KBM-7 (cell line): ENCODE measurements at places on chromosomes 11 and 22.
A peak's percentile ranks its signal among the peaks of the same experiment; 100 is the strongest.

- DNase-seq: no peak
These were observed 14.4 kb downstream of the DCDC1 start for GRCh38 chr11:31355131-31355530.

DNA sequence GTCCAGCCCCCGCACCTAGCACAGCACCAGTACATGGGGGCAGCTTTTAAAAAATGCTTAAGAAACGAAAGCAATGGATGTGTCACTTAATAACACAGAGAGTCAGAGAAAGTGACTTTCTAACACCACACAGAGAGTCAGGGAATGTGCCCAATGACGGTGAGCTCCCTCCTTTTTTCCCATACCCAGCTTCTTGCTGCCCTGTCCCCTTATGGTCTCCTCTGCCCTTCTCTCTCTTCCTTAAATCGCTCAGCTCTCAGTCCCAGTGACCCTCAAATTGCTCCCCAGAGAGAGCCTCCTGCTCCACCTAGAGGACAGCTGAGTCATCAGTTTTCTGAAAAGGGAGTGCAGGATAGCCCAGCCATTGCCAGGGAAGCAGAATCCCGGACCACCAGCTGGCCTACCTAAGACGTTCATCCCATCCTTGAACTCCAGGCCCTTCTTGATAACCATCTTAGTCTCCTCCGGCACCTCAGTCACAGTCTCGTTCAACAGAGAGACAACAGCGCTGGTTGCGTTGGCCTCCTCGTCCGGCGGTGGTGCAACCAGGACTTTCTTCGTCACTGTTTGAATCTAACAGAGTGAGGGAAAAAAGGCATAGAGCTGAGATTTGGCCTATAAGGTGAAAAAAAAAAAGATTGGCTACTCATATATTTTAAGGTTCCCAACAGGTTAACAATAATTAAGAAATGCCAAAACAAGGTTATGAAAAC, 113.5 kb downstream of the SLC1A2 start:
- DNase-seq: peak; percentile 47

DNA sequence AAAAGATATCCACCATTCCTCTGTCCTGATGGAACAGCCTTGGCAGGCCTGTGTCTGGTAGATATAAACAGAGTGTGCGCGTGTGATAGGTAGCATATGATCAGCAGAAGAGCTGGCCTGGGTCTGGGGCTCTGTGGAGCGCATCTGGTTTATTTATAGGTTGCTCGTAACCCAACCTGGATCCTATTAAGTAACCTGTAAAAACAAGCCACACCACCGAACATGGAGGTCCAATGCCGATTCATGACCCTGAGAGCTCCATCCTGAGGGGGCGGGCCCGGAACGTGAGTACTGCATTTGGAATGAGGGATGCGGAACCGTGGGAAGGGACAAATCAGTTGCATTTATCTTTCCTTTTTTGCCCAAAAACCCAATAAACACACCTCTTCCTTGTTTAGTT, 31.9 kb upstream of the APOL5 start:
- DNase-seq: no peak

DNA sequence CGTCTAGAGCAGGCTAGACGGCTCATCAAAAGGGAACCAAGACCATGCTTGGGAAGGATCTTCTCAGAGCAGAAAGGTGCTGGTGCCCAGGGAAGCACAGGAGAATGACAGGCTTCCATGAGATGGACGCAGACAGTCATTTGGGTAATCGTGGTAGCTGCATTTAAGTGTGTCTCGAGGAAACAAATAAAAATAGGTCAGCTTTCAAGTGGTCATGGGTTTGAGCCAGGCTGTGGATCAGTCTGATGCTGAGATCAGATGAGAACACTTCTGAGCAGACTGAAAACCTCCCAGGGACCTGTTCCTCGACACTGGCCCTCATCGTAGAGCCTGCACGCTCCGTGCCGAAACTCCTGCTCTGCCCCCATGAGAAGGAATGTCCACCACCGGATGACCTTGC, 4.7 kb downstream of the CARS1 start:
- DNase-seq: no peak

DNA sequence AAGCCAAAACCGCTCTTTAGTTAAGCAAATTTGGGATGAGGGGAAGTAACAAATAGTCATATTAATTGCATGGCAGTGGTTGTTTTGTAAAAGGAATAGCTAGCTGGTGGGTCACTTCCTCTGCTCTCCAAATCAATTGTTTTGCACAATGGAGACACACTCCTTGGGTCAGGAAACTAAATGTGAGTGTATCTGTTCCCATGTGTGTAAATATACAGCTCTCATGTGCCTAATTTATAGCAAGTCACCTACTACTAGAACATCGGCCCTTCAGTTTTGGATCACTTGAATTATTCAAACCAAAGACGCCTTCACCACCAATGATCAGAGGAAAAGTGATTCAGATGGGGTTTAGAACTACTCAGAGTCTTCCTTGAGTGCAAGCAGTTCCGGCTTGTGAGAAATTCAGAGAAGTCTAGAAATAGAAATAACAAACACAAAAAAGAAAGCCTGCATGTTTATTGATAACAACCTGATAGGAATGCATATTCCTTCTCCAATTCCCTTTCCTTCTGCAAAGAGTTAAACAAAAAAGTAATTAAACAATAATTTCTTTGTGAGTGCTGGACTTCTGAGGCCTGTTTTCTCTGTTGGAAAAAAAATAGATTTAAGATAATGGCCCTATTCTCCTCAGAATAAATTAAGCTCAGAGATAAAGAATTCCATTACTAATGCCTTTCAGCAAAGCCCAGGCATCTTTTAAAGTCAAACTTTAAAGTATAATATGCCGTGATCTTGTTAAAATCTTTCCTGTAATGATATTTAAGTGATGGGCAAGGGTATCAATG, 100.4 kb downstream of the KIRREL3 start:
- no peak for DNase-seq

DNA sequence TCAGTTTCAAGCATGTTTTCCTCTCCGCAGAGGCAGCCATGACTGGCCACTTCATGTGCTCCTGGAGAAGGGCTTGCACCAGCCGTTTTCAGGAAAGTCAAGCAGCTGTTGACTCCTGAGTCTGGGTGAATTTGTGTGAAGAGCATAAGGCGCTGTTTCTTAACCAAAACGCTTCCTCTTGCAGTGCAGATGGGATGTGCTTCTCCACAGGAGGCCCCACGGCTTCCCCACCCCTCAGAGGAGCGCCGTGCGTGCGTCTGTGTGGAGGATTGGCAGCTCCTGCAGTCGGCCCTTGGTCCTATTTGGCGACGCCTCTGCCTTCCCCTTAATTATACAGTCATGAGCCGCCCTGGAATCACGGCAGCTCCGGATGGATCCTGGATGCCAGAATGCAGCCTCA, 54.1 kb upstream of the B3GAT1 start:
- no peak for DNase-seq

GRCh38 chr11:121356357-121356756, 63.8 kb downstream of the SC5D start:
- no peak for DNase-seq

DNA sequence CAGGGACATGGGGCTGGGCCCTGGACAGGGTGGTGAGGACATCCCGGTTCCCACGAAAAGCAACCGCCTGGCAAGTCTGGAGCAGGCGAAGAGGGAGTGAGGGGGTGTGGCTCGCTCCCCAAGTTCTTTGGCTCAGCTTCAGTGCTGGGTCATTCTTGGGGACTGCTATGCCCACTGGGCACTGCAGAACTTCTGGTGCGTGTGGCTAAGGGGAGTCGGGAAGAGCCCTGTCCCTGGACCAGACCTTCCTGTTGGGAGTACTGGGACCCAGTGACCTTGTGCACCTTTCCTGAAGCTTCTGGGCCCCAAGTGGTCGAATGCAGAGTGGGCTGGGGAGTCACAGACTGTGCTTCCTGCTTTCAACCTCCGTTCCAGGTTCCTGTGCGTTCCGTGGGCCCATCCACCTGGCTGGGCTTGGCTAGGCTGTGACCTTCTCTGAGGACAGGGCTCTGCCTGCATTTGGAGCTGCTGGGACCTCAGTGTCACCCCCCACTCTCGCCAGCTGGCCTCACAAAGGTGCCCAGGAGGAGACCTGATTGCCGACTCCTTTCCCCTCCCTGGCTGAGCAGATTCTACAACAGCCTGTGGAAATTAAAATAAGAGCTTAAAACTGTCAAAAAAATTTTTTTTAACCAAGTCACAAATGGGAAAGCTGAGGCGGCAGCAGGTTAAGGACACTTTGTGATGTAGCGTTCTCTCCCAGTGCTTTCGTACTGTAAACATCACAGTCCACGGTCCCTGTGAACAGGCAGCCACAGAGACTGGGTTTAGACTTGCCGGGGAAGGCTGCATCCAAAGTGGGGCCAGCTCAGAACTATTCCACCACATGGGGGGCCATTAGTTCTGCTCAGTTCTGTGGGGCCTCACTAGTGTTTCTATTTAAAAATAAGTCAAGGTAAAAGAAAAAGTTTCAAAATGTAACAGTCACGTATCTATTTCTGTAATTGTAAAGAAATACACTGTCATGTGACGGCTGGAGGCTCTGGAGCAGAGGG, 63.8 kb upstream of the WNT7B start:
- DNase-seq: peak; percentile 43

DNA sequence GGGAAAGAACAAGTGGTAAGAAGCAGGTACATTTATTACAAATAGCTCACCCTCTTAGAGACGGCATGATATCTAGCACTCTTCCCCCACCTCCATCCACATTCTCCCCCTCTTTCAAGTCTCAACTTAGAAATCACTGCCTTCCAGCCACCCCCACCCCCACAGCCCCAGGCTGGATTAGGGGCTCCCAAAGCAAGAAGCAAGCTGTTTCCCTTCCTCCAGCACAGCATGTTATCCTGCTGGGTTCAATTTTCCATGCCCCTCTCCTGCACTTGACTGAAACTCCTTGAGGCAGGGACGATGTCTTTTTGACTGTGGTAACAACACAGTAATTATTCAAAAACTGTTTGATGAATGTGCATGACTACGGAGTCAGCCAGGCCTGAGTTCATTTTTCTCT, 350.7 kb downstream of the LARGE1 start:
- no peak for DNase-seq

DNA sequence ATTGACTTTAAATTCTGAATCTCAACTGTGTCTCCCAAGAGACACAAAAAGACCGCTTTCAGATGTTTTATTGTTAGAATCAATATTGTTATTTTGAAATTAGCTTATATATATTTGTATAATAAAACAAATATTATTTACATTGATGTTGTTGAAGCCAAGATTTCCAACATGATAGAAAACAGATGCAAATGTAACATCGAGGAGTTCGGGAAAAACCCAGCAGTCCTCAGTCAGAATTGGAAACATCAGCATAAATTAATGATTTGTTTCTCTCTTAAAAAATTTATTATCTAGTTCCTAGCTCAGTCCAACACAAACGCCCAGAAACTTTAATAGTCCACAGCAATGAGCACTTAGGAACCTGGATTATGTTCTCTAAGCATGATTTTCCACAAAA, 1330.4 kb downstream of the TBC1D22A start:
- DNase-seq: no peak

GRCh38 chr11:108242422-108242821, 19.6 kb downstream of the ATM start:
- no peak for DNase-seq

GRCh38 chr22:24444251-24444650, 16.9 kb downstream of the ADORA2A start:
- DNase-seq: no peak

GRCh38 chr22:17198170-17199002, 20.8 kb downstream of the ADA2 start:
- no peak for DNase-seq

DNA sequence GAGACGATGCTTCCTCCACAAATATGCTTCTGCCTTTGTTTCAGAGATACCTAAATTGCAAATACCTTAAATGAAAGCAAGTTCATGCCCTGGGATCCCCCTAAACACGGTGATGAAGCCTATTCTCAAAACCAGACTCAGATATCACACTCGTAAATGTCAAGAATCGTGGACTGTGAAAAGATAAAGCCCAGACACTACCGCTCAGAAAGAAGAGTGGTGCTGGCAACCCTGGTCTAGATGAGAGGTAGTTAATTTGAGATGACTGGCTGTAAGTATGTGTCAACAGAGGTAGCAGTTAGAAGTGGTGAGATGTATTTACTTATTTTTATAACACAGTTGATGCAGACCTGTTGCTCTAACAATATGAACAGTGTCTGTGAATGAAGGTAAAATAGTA, 2.5 kb downstream of the OVCH2 start:
- DNase-seq: no peak

GRCh38 chr11:35100013-35100383, 39.0 kb upstream of the CD44 start:
- DNase-seq: no peak

- DNase-seq: no peak
These were observed 245.3 kb downstream of the CTTN start for GRCh38 chr11:70643642-70644041.

GRCh38 chr22:39690881-39691605, 120.5 kb downstream of the CACNA1I start:
- DNase-seq: no peak

- DNase-seq: peak; percentile 44
These were observed 876 bp downstream of the NFRKB start for GRCh38 chr11:129894278-129895125.

GRCh38 chr22:37231406-37232139, 12.5 kb downstream of the RAC2 start:
- DNase-seq: no peak

- DNase-seq: no peak
These were observed 57.9 kb upstream of the FSHB start for GRCh38 chr11:30172883-30173311.

GRCh38 chr11:44305470-44306051, 4.4 kb downstream of the ALX4 start:
- DNase-seq: peak; percentile 26

GRCh38 chr22:41833369-41834004, 582 bp downstream of the SREBF2 start:
- DNase-seq: peak; percentile 48

DNA sequence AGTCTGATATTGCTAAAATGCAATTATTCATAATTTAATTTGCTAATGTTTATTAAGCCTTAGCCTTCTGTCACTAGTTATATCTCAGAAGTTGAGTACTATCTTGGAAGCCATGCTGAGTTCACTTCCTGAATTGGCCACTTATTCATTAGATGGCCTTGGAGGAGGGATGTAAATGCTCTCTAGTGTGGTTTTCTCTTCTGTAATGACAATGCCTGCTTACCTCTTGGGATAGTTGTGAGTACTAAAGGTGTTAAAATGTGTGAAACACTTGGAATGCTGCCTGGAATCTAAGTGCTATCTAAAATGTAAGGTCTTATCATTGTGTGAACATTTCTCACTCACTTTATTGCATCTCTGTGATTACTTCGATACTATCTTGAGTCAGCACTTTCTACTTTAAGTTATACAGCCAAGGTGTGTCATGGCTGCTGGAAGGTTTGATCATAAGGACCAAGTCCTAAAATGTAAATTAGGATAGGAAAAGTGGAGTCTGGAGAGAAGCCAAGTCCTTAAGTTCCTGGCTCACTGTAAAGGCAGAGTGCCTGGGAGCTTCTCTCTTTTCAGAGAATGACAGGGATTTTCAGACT, 12.4 kb downstream of the GLYATL2 start:
- no peak for DNase-seq

- DNase-seq: no peak
These were observed 113.0 kb upstream of the NAV2 start for GRCh38 chr11:19599681-19600080.

DNA sequence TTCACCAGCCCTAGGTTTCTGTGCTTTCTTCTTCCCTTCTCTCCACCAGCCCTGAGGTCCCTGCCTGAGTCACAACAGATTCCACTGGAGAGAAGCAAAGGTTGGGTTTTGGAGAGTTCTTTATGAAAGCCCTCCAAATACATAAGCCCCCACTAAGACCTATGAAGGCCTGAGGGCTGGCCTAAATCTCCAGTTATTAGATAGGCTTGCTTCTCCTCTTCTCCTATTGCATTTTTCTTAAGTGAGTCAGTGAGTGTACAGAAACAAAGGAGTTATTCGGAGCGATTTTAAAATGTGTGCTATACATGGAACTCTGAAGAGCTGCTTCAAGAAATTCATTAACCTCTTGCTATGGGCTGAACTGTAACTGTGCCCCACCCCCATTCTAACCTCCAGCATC, 1057.3 kb downstream of the OPCML start:
- no peak for DNase-seq
